Activated T-cell treated with anti-CD3 and anti-CD28 coated beads, Interleukin-2, amount 50 U/mL, for 72 hours (primary cell): ENCODE measurements at places on chromosomes 3 and 15. TPM values are rescaled to one million over a fixed set of nuclear protein-coding genes. Genes with fewer than 3 reads are reported as not detected.

DNA sequence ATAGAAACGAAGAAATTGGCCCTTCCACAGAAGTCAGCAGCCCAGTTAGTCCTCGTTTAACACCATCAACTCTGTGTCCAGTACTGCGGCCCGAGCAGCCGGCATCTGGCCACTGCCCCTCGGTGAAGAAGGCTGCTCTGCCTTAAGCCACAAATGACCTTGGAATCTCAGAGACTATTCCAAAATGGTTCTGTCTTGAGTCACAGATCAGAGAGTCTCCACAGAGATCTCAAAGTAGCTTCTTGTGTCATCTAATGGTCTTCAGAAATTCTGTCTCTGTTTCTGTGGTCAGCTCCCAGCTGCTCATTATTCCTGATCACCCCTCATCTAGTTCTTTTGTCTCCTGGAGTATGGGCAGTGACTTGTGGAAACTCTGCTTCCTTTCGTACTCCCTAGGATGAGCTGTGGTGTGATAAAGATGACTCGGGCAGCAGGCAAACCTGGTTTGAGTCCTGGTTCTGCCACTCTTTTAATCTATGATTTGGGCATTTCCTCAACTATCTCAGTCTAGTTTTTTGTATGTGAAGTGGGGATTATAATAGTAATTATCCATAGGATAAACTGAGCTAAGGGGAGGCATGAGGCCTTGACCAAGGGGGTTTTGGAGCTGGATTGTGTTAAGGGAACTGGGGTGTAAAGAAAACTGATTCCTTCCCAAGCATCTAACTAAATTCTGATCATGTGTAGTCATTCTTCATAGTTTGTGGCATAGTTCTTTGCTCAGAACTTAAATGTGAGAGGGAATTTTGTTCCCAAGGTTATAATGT is 22.6 kb downstream of the CRTC3 start:
- H3K27me3 ChIP-seq: no peaks in the 10 kb centered on the region
- peaks cover 42% of the 10 kb centered on the region for H3K4me1 ChIP-seq
- DNase-seq: no peak

DNA sequence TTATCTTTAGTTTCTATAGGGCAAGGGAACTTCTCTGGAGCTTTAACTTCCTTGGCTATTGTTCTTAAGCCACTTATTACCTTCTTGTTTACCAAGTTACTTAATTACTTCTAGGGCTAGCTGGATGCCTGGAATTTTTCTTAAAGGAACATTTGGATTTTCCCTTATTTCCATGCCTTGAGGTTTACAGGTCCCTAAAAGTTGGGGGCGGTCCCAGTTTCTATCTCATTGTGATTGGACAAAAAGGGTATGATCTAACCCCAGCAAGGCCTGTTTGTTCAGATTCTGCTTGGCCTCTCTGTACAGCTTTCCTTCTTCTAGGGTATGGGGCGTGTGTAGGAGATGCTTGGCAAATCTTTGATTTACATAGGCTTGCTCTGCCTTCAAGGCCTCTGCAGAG is 17.4 kb downstream of the PDHB start:
- H3K4me3 ChIP-seq: no peak overlapping the region
- peaks cover 6% of the 10 kb centered on the region for H3K4me1 ChIP-seq
- DNase-seq: no peak
- H3K27me3 ChIP-seq: no peaks in the 10 kb centered on the region
- H3K36me3 ChIP-seq: no peaks in the 10 kb centered on the region
- H3K27ac ChIP-seq: no peak overlapping the region

DNA sequence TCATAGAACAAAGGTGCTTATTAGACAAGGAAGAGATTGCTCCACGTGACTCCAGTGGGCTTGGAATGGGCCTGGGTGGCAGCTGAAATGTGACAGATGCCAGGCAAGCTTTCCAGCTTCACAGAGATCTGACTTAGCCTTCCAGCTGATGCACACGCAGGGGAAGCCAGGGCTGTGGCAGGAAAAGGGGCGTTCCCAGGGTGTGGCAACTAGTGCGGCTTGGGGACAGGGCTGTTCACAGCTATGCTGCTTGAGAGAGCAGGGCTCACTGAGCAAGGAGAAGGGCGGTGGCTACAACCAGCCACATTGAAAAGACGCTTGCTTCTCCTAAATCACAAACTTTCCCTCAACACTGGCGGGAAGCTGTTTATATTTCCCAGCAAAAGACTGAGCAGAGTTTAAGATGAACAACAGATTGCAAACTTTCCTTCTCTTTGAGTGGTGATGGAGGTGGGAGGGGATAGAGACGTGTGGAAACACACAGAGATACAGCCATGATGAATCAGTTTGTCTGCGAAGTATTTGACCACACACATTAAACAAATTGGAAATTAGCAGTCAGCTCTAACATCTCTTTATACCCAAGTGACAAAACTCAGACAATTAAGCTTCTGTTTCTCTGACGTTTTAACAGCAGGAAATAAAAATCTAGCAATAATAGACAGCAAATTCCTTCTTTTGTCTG is 127.5 kb downstream of the BDH1 start:
- H3K27me3 ChIP-seq: peaks cover 25% of the 10 kb centered on the region
- H3K4me1 ChIP-seq: peaks cover 40% of the 10 kb centered on the region

DNA sequence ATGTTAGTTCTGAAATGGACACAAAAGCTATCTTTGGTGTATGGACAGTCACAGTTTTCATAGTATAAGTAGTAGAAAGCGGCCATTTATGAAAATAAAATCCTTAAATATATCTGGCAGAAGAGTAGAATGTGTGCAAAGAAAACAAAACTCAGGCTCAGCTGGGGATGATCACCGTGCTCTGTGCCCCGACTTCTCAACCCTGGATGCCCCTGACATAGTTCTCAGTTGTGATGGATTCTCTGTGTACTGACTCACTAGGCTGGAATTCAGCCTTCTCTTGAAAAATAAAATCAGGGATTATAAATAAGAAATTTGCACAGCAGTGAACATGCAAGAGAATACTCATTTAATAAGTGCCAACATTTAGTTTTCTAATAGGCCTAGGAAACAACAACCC is 925.1 kb upstream of the NR2F2 start:
- no peaks in the 10 kb centered on the region for H3K27me3 ChIP-seq
- no peaks in the 10 kb centered on the region for H3K36me3 ChIP-seq
- DNase-seq: no peak
- no peak overlapping the region for H3K27ac ChIP-seq
- H3K4me3 ChIP-seq: no peak overlapping the region

The SLC22A13 gene
- total RNA-seq: 1.0 TPM

The TMEM266 gene
- not detected for total RNA-seq
